AG08396 (cell line): ENCODE measurements at places on chromosomes 3 and 15.

- DNase-seq = no peak
Observed at GRCh38 chr3:79094654-79095053, 673.1 kb downstream of the ROBO1 start.

DNA sequence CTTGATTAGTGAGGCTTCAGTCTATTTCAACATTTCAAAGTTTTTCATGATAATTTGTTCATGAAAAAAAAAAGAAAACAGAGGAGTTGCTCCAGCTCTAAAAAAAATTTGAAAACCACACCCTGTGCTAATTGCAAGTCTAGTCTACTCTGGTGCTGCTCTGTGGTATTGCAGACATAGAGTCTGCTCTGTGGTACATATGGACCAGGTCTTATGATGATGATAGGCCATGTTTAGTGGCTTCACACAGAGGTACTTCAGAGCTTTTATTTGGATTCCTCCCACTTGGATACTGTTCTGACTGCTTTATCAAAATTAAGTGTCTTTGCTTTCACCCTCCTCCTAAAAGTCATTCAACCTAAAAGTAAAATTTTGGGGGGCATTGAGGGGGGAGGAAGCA is 160.8 kb downstream of the ALCAM start:
- DNase-seq = no peak

GRCh38 chr3:29185706-29186105 is 95.2 kb upstream of the RBMS3 start:
- DNase-seq = no peak

- DNase-seq = no peak
Observed at GRCh38 chr15:100314809-100315400, 26.9 kb downstream of the ADAMTS17 start.

DNA sequence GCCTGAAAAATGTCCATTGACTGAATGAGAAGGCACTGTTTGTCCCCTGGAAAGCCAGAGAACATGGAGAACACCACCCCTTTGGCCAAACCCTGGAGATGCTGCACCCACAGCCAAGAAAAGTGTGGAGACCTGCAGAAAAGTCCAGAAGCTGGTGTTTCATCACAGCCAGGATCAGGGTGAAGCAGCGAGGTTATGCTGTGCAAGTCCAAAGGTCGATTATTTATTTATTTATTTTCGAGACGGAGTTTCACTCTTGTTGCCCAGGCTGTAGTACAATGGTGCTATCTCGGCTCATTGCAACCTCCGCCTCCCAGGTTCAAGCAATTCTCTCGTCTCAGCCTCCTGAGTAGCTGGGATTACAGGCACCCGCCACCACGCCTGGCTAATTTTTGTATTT is 5.5 kb upstream of the CTSH start:
- no peak for DNase-seq

DNA sequence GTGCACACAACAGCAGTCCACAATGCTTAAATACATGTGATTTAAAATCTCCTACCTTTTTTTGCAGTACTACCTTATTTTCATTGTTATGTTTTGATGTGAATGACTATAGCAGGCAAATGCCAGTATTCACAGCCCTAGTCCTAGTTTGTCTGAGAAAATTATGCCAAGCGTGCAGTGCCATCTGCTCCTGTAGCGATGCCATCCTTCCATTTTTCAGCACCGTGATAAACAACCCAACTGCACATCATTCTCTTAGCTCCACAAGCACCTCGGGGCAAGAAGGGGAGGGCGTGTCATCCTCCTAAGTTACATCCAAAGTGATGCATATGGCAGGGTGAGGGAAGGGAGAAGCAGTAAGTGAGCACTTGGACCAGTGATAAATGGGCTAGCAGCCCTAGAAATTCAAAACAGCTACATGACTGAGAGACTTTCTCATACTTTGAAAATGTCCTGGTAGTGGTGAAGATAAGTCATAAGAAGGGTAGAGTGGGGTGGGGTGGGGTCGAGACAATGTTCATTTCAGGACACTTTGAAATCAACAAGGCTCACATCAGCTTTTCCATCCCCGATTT is 198.8 kb downstream of the LSAMP start:
- no peak for DNase-seq

DNA sequence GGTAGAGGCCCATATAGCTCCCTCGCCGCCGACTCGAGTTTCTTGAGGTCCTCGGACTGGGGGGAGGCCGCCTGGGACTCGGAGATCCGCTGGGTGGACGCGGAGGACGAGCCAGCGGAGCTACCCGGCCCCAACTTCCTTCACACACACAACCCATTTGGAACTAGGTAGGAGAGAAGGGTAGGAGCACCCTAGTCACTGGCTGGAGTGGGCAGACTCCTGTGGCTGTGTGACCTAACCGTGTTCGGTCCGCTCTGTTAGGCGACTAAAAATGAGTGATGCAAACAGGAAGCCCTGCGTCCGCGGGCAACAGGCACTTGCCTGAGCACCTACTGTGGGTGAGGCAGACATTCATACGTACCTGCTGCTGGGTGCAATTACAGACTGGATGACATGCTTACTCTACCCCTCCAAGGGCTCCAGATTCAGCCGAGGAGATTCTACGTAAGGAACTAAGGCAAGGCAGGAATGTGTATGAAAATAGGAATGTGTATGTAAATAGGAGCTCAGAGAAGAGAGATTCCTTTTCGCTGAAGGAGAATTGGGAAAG is 4.6 kb upstream of the SIN3A start:
- peak; percentile 32 for DNase-seq

DNA sequence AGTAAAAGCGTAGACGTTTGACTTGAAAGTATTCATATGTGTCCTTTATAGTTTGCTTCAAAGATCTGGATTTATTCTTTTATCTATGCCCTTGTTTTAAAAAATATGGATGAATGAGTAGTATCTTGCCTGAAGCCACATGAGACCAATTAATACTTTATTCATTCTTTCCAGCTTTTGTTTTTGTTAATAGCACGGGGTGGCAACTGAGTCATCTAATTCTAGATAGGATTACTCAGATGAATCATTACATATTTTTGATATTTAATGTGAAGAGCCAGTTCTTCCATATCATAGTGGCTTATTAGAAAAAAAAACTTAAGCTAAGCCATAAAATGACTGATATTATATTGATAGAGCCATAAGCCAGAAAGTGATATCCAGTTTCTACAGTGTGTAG is 121.9 kb downstream of the BBX start:
- no peak for DNase-seq

- DNase-seq = no peak
Observed at GRCh38 chr3:9061634-9062033, 98.4 kb upstream of the RAD18 start.

DNA sequence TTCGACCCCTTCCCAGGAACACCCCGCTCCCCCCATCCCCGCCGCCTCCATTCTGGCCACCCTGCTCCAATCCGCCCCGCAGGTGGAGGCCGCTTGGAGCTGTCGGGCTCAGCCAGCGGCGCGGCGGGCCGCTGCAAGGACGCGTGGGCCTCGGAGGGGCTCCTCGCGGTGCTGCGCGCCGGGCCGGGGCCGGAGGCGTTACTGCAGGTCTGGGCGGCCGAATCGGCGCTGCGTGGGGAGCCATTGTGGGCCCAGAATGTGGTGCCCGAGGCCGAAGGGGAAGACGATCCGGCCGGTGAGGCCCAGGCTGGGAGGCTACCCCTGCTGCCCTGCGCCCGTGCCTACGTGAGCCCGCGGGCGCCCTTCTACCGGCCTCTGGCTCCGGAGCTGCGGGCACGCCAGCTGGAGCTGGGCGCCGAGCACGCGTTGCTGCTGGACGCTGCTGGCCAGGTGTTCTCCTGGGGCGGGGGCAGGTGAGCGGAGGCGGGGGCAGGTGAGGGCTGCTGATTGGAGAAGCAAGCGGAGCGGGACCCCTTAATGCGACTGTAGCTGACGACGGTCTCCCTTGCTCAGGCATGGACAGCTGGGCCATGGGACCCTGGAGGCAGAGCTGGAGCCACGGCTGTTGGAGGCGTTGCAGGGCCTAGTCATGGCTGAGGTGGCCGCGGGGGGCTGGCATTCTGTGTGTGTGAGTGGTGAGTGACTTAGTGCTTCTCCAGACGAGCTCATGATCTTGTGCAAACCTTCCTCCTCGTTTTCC is 2.5 kb downstream of the RCCD1 start:
- peak; percentile 68 for DNase-seq

- no peak for DNase-seq
Observed at GRCh38 chr3:108091498-108092250, 843 bp upstream of the CD47 start.

DNA sequence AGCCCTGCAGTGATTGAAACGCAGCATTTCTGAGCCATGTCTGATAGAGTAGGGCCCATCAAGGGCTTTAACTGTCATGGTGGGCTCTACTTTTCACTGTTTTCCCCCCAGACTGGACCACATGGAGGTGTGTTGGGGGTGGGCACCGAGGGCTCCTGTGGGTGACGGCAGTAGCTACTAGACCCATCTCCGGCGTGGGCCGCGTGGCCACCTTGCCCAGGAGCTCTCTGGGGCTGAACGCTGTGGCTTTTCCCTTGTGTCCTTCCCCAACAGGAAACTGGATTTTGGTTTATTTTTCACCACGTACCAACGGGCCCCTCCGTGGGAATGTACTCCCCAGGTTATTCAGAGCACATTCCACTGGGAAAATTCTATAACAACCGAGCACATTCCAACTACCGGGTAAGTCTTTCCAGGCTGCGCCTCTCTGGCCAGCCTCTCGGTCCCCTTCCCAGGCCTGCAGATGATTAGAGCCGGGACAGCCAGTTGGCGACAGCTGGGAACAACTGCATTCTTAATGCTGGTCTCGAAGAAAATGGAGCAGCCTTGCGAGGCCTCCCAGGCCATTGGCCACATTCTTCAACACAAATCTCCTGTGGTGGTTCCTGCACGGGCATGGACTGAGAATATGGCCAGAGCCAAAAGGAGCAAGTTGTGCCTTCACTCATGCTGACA is 67.7 kb downstream of the MESD start:
- no peak for DNase-seq

DNA sequence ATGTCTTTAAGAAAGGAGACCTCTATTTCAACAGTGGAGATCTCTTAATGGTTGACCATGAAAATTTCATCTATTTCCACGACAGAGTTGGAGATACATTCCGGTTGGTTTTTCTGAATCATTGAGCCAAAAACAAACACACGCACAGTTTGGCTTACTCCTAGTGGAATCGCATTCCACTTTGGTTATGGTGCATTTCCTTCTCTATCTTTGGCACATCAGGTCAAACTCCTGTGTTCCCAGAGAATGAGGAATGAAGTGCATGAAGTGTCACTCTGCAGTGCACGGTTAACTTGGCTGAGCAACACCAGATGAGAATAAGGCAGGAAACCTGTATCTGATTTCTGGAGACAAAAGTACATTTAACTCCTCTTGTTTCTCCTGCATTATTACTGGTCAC is 38.5 kb downstream of the HDC start:
- peak; percentile 70 for DNase-seq

- no peak for DNase-seq
Observed at GRCh38 chr3:11529281-11529680, 114.4 kb downstream of the VGLL4 start.
